Fibroblast of skin of abdomen (primary cell): ENCODE measurements at places on chromosomes 1 and 21.

GRCh38 chr1:176188604-176189003, 18.5 kb downstream of the COP1 start:
- DNase-seq, result no peak

GRCh38 chr1:152110365-152110859, 4.8 kb downstream of the TCHH start:
- peak; percentile 55 for DNase-seq

DNA sequence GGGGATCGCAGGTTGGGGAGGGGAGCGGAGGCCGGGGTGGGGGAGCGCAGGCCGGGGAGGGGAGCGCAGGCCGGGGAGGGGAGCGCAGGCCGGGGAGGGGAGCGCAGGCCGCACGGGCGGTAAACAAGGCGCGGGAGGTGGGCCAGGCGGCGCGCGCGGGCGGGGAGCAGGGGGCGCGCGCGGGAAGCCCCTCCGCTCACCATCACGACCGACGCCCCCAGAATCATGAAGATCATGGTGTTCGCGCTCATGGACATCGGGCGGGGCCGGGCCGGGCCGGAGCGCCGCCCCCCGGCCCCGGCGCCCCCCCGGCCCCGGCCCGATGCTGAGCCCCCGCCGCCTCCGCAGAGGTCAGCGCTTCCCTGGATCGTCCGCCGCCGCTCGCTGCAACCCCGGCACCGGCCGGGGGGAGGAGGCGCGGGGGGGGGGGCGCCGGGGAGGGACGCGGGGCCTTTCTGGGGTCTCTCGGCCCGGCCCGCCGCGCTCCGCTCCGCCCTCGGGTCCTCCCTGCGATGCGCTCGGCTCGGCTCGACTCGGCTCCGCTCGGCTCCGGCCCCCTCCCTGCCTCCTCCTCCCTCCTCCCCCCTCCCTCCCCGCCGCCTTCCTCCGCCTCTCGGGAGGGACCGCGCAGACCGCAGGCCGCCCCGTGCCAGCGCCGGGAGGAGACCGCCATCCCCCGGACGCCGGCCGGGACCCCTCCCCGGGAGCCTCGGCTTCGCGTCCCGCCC, at the start of gene TMEM240:
TMEM240 (minus strand) TSS at position 535 of the 728 bp plus-strand sequence; CDS start at position 257, 278 bp downstream.
- DNase-seq, result peak; percentile 83

DNA sequence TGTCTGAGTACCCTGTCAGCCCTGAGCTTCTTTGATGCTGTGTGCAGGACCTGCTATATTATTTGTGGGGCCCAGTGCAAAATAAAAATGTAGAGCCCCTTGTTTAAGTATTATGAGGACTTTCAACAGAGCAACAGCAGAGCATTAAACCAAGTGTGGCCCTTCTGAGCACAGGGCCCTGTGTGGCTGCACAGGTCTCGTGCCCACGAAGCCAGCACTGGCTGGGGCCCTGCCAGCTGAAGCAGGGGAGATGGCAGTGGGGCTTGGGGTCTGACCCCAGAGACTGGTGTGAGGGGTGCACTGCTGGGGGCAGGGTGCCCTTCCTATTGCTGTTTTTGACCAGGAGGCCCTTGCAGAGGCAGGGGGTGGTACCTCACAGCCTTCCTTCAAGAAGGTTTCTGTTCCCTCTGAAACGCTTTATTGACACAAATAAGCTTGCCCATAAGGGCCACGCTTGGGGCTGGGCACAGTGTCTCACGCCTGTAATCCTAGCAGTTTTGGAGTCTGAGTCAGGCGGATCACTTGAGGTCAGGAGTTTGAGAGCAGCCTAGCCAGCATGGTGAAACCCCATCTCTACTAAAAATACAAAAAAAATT, 2.2 kb upstream of the SEMA4A start:
- peak; percentile 37 for DNase-seq

- no peak for DNase-seq
Measured at GRCh38 chr1:55803429-55803828, 588.3 kb upstream of the USP24 start.
